HFFc6 (cell line): ENCODE measurements at places on chromosomes 6 and 20. TPM values are rescaled to one million over a fixed set of nuclear protein-coding genes. Genes with fewer than 3 reads are reported as not detected.

The TMEM74B gene
- total RNA-seq: not detected in 2 replicates

The PXT1 gene
- 0.09 to 0.16 TPM in 2 of 3 replicates, not detected in the other for total RNA-seq

The EMILIN3 gene
- total RNA-seq: not detected in 2 replicates

The CENPB gene
- 109 to 127 TPM (median 115 TPM) in 3 replicates for total RNA-seq

The SCRT2 gene
- not detected in 3 replicates for total RNA-seq

The ARMH2 gene
- not detected in 3 replicates for total RNA-seq

The RAET1L gene
- total RNA-seq: not detected in 3 replicates
